Gastroesophageal sphincter (tissue), 4 donors: ENCODE measurements at places on chromosomes 4 and X. TPM values are rescaled to one million over a fixed set of nuclear protein-coding genes. Genes with fewer than 3 reads are reported as not detected.

DNA sequence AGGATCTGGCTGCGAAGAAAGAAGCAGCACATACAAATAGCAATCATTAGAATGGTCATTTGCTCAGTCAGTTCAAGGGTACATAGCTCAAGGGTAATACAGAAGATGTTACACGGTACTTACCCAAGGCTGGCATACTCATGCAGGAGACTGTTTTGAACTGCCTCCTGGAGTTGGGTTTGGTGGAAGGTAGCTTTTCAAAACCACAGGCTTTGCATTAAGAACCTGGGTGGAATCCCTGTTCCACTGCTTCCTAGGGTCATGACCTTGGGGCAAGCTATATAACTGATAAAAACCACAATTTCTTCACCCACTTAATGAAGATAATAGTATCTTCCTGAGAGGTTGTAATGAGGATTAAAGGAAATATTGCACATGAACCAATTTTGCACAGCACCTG, 36.5 kb downstream of the TBC1D9 start:
- ATAC-seq = no peak

- ATAC-seq = no peak
These were observed 53.0 kb upstream of the KLF3 start for GRCh38 chr4:38610966-38611431.

- no peak for ATAC-seq
These were observed 276.6 kb downstream of the CCSER1 start for GRCh38 chr4:90403781-90404180.

GRCh38 chr4:13289391-13289790, 194.7 kb downstream of the RAB28 start:
- no peak for ATAC-seq

DNA sequence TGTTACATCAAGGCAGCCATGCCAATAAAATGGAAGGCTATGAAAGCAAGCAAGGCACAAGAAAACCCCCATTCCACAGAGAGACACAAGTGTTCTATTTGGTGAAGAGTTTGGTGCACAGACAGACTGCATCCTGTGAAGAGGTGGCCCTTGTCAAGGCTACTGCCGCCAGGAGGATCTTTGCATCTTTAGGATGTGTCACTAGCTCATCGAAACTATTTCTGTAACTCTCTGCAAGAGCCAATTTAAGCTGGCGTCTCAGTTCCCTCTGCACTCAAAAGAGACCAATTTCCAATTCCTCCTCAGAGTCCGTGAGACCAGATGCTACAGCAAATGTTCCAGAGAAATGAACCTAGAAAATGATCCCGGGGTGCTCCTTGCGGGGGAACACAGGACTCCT, 91.0 kb downstream of the PHKA2 start:
- ATAC-seq = no peak

DNA sequence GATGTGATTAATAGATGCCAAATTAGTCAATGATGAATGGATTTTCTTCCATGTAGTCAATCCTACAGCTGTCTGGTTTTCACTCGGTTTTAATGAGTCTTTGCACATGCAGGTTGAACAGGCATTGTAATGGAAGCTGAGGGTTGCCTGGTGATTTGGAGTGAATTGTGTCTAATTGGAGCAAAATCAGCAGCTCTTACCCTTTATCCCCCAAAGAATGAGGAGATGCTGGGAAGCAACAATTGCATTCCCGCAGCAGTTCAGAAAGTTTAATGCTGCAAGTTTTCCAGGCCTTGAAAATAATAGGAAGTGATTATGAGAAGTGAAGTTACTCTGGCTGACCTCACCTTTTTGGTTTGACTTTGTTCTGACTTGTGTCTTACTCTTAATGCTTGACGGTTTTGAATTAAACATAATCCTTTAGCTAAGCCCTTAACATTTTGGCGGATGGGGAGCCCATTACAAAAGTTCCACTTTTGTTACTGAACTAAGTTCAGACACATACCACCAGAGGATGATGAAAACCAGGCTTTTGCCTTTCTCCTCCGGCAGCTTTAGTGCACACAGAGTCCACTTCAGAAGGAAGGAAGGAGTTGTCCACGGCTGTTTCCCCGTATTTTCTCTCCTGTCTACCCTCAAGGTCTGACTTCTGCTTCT, 78.8 kb upstream of the TBC1D9 start:
- no peak for ATAC-seq

DNA sequence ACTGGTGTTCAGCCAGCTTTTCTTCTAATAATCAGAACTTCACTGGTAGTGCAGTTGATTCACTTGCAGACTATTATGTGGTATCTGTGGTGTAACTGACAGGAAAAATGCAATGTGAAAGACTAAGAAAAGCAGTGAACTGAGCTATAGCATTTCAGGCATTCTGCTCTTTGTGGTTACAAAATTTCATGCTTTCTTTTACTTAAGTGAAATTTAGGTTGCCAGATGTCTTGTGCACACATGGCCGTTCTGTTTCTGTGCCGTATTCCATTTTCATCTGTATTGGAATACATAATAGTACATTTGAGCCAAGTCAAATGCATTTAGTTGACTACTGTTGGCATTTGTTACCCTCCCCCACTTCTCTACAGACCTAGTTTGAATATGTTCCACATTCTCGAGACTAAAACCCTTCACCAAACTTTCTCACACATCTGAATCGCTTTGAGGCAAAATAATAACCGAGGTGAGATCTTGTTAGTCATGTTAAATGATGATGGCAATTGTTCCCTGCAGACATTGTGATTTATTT, 8.2 kb downstream of the RTL3 start:
- ATAC-seq = no peak

GRCh38 chr4:6957994-6958393, 48.4 kb downstream of the TBC1D14 start:
- no peak for ATAC-seq

DNA sequence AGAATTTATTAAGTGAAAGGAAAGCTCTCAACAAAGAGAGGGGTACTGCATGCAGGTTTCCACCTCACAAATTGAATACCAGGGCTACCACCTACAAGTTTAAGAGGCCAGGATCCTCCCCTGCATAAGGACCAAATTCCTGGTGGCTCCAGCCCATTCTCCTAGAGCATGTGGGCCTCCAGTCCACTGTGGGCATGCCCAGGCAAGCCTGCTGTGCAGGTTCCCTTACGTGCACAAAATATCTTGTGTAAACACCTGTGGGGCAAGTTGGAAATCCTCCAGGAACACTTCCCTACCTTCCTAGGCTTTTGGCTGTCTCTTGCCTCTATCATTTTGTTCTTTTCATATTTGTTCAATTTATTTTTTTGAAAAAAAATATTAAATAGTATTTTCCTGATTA, 724.3 kb downstream of the ARAP2 start:
- ATAC-seq = no peak

- no peak for ATAC-seq
These were observed 44.6 kb downstream of the RAB33A start for GRCh38 chrX:130216320-130216719.

DNA sequence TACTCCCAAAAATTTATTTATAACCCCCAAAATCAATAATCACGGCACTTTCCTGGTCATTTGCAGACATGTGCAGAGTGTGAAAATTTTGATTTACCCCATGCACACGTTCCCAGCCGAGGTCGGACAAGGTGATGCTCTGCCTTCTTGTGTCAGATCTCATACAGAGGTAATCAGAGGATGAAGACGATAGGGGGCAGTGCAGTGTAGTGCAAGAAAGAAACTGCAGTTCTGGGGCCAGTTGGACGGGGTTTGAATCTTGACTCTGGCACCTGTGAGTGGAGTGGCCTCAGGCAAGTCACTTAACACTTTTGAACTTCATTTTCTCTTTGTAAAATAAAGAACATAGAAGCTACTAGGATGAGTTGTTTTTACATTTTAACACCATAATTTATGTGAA, 88.4 kb downstream of the FRMPD3 start:
- ATAC-seq = no peak

DNA sequence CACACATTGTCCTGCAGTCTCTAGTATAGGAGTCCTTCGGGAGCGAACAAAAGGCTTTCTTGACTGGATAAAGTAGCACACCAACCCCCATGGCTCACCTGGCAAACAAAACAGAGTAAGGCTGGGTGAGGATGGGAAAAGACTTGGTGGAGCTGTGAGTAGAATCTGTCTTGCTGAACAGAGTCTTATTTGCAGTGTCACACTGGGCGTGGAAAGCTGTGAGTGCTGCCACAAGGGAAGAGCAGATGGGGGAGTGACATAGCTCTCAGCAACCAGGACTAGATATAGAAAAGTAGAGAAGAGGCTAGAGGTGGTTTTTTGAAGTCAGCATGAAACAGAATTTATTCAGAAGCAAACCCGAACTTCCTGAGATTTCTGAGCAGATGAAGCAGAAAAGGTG, 137.2 kb upstream of the ESX1 start:
- ATAC-seq = no peak

DNA sequence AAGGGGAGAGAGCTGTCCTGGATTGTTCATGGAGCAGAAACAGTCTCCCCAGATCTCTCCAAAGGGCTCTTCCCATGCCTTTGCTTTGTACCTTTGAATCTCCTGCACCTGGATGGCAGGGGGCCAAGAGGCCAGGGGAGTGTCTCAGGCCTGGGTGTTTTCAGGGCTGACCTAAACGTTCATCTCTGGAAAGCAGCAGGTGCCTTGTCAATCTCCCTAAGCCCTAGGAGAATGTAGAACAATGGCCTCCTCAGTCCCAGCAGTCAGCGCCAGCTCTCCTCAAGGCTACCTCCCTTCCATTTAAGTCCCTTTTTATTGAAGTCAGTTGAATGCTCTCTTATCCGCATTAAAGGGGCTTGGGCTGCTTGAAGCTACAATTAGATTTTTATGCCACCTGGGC, 31.2 kb upstream of the NSUN7 start:
- no peak for ATAC-seq

- no peak for ATAC-seq
These were observed 41.9 kb upstream of the RELL1 start for GRCh38 chr4:37728064-37728463.

GRCh38 chr4:174709526-174709925, 119.5 kb downstream of the GLRA3 start:
- ATAC-seq = no peak

DNA sequence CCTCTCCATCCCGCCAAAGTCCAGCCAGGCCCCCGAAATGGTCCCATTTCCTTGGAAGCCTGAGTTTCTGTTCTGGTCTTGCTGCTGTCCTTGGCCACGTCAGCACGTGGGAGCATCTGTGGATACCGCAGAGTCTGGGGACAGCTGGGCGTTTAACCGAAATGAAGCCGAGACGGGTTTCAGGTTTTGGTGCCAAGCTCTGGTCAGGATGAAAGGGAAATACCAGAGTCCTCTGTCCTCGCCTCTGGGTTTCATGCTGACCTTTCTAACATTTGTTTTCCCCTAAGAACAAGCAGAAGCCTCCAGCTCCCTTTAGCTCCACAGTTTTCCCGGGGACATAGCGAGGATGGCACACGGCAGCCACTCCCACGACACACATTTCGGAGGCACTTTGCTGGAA, 19.7 kb downstream of the SHOX start:
- ATAC-seq = no peak

Gene RNF150
- 36.5 TPM for total RNA-seq

Gene ASB12
- total RNA-seq = not detected

Gene SYTL5
- not detected for total RNA-seq

Gene PFKFB1
- not detected for total RNA-seq

Gene STK32B
- total RNA-seq = 1.9 TPM

Gene FAM47A
- total RNA-seq = not detected

Gene TMEM192
- total RNA-seq = 11.2 TPM

Gene UBA6
- 29.9 TPM for total RNA-seq

Gene LDB2
- 29.6 TPM for total RNA-seq

Gene SSX1
- total RNA-seq = not detected
